Activated CD4-positive, alpha-beta T cell treated with anti-CD3 and anti-CD28 coated beads, Interleukin-2, amount 10 ng/mL, durations not matched to agents 24 days and 14 days (primary cell): ENCODE measurements at places on chromosomes 3 and 15. TPM values are rescaled to one million over a fixed set of nuclear protein-coding genes. Genes with fewer than 3 reads are reported as not detected.

DNA sequence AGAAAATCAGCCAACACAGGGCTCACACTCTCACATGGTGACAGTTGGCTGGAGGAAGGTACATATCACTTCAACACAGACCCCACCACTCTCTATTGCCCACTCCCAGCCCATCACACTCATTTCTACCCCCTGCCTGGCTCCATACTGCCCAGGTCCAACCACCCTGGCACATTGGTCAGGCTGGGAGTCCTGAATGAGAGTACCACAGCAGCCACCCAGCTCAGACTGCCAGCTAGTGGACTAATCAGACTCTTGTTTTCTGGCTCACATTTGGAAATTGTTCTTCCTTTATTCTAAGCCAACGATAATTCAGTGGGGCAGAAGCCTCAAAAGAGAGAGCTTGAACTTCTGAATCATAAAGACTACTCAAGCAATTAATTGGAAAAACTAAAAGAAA lies 20.0 kb downstream of the MRPL46 start:
- no peak overlapping the region for H3K27ac ChIP-seq
- peaks cover 3% of the 10 kb centered on the region for H3K4me1 ChIP-seq
- no peak for DNase-seq

- no peak overlapping the region for H3K27ac ChIP-seq
- H3K27me3 ChIP-seq: no peaks in the 10 kb centered on the region
- DNase-seq: no peak
- peaks cover 2% of the 10 kb centered on the region for H3K36me3 ChIP-seq
- H3K4me1 ChIP-seq: no peaks in the 10 kb centered on the region
Measured at GRCh38 chr3:129520960-129521359, 7.5 kb upstream of the RHO start.

DNA sequence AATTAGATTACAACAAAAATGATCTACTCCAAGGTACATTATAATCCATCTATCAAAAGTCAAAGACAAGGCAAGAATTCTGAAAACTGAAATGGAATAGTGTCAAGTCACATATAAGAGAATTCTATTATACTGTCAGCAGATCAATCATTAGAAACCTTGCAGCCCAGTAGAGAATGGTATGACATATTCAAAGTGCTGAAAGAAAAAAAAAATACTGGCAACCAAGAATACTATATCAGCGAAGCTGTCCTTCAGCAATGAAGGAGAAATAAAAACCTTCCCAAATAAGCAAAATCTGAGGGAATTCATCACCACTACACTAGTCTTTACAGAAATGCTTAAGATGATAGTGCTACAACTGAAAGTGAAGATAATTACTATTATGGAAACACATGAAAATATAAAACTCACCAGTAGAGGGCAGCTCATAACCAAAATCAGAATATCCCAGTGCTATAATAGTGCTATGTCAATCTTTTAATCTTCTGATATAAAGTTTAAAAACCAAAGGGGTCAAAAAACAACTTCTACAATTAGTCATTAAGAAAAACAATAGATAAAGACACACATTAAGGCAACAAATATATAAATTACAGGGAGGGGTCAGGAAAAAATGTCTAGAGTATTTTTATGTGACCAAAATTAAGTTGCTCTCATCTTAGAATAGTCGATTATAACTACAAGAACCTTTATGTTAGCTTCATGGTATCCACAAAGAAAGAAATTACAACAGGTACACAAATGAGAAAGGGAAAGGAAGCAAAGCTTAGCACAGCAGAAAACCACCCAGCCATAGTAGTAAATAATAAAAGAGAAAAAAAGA lies 190.7 kb upstream of the CNTN6 start:
- H3K27ac ChIP-seq: no peak overlapping the region
- no peaks in the 10 kb centered on the region for H3K36me3 ChIP-seq
- DNase-seq: no peak

DNA sequence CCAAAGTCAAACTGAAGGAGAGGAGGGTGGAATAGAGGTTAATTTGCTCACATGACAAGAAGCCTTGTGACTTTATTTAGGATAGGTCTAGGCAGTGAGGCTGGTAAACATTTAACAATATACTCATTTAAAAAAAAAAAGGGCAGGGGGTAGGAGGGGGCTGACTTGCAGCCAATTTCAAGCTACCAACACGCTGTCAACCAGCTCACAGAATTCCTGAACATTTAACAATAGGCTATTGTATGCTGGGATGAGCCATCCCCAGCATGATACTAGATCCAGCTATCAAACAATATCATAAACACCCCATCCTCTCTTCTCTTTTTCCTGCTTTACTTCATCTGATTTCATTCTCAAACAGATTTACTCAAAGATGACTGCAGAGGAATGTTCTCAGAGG lies 1096.3 kb upstream of the CFAP20DC start:
- no peak overlapping the region for H3K4me3 ChIP-seq
- peaks cover 5% of the 10 kb centered on the region for H3K4me1 ChIP-seq
- no peak overlapping the region for H3K27ac ChIP-seq
- H3K27me3 ChIP-seq: no peaks in the 10 kb centered on the region

GRCh38 chr15:67177752-67178151 lies 76.7 kb downstream of the AAGAB start:
- no peak overlapping the region for H3K4me3 ChIP-seq
- no peak for DNase-seq
- peaks cover 59% of the 10 kb centered on the region for H3K36me3 ChIP-seq
- peak overlapping the region; percentile 5 for H3K27ac ChIP-seq
- peaks cover 53% of the 10 kb centered on the region for H3K4me1 ChIP-seq
- no peaks in the 10 kb centered on the region for H3K27me3 ChIP-seq

GRCh38 chr15:50333229-50333628 lies 21.8 kb downstream of the GABPB1 start:
- no peak overlapping the region for H3K27ac ChIP-seq
- no peak for DNase-seq
- H3K4me1 ChIP-seq: peaks cover 26% of the 10 kb centered on the region
- H3K36me3 ChIP-seq: peaks cover 30% of the 10 kb centered on the region
- H3K27me3 ChIP-seq: no peaks in the 10 kb centered on the region

GRCh38 chr3:133695560-133696171 lies 33.9 kb upstream of the TOPBP1 start:
- H3K27me3 ChIP-seq: peaks cover 1% of the 10 kb centered on the region
- no peaks in the 10 kb centered on the region for H3K36me3 ChIP-seq
- H3K4me3 ChIP-seq: no peak overlapping the region
- no peak overlapping the region for H3K27ac ChIP-seq
- DNase-seq: no peak

DNA sequence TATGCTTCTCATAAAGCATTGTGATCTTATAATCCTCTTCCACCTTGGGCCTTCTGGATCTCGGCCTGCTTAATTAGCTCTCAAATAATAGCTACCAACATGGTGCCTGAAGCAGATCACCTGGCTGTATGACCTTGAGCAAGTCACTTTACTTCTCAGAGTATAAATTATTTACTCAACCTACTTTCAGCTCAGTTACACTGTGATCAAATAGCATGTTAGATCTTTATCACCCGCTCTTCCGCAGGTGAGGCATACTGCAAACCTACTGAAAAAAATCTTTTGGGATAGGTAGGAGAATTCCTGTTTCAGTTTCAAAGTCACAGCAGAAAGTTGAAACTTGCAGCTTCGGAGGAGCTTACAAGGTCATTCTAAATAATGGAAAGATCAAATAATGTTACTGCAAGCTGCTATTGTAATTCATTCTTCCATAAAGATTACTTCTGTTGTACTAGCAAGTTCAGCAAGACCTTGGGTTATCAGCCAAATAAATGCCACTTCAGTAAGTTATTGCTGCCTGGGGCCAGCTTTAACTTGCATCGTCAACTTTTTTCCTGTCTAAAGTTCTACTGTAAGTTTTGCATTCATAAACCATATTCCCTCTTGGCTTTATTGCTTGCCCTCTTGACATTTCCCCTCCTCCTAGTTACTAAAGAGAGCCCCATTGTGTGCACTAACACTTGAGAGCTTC lies 268.4 kb upstream of the ATP11B start:
- no peak overlapping the region for H3K27ac ChIP-seq
- H3K36me3 ChIP-seq: no peaks in the 10 kb centered on the region
- H3K4me3 ChIP-seq: no peak overlapping the region
- no peaks in the 10 kb centered on the region for H3K4me1 ChIP-seq
- H3K27me3 ChIP-seq: no peaks in the 10 kb centered on the region
- no peak for DNase-seq

- peaks cover 76% of the 10 kb centered on the region for H3K4me1 ChIP-seq
- H3K4me3 ChIP-seq: no peak overlapping the region
- peak overlapping the region; percentile 95 for H3K27ac ChIP-seq
- no peak for DNase-seq
Measured at GRCh38 chr3:50585919-50586762, 16.8 kb downstream of the HEMK1 start.

DNA sequence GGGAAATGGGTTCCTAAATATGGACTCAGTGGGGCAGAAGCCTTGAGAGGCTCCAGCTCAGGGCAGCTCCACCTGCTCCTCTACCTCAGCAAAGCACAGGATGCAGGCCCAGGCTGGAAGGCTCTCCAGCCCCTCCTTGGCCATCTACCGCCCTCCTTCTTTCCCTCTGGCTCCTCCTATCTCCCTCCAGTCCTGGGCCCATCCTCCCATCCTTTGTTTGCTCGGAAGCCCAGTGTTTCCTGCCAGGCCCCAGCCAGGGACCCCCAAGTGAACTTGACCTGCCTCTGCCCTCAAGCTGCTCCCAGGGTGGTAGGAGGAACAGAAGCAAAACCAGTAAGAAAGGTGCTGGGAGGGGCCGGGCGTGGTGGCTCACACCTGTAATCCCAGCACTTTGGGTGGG lies 20.1 kb downstream of the MAPKAPK3 start:
- peaks cover 54% of the 10 kb centered on the region for H3K36me3 ChIP-seq
- H3K4me1 ChIP-seq: peaks cover 56% of the 10 kb centered on the region
- H3K4me3 ChIP-seq: no peak overlapping the region

GRCh38 chr15:40064231-40064894 lies 25.4 kb upstream of the SRP14 start:
- H3K27me3 ChIP-seq: no peaks in the 10 kb centered on the region
- peaks cover 11% of the 10 kb centered on the region for H3K36me3 ChIP-seq
- no peak for DNase-seq

GRCh38 chr3:187982142-187982541 lies 171.8 kb upstream of the LPP start:
- H3K27ac ChIP-seq: no peak overlapping the region
- H3K36me3 ChIP-seq: peaks cover 3% of the 10 kb centered on the region
- DNase-seq: no peak
- no peak overlapping the region for H3K4me3 ChIP-seq

DNA sequence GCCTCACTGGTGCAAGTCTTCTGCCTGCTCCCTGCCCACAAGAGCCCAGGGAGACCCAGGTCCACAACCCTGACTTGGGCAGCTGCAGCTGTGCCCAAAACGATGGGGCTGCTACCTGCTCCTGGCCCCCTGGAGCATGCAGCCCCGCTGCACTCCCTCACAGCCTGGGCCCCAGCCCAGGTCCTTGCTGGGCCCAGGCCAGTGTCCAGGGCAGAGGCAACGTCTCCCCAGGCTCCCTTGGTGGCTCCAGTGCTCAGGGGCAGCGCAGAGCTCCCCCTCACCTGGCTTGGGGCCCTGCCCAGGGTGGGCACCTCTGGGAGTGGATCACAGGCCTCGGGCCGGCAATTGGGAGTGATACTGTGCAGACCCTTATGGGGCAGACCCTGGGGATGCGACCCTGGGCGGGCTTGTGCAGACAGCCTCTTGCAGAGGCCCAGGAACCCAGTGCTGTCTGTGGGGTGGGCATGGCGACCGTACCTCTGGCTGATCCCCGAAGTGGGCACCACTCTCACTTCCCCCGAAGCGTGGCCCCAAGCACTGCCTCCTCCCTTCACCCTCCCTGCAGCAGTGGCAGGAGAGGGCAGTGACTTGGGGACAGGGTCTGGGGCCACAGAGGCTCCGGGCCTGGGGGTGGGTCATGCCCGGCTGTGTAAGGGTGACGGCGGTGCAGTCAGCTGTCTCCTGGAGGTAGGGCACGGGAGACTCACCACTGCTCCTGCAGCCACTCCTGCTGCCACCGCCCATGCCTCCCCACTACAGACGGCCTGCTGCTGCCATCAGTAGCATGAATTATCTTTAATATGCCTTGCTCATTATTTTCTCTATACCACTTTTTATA lies 255.9 kb downstream of the DOCK3 start:
- H3K27ac ChIP-seq: no peak overlapping the region
- peaks cover 4% of the 10 kb centered on the region for H3K4me1 ChIP-seq
- peaks cover 1% of the 10 kb centered on the region for H3K27me3 ChIP-seq
- no peaks in the 10 kb centered on the region for H3K36me3 ChIP-seq

DNA sequence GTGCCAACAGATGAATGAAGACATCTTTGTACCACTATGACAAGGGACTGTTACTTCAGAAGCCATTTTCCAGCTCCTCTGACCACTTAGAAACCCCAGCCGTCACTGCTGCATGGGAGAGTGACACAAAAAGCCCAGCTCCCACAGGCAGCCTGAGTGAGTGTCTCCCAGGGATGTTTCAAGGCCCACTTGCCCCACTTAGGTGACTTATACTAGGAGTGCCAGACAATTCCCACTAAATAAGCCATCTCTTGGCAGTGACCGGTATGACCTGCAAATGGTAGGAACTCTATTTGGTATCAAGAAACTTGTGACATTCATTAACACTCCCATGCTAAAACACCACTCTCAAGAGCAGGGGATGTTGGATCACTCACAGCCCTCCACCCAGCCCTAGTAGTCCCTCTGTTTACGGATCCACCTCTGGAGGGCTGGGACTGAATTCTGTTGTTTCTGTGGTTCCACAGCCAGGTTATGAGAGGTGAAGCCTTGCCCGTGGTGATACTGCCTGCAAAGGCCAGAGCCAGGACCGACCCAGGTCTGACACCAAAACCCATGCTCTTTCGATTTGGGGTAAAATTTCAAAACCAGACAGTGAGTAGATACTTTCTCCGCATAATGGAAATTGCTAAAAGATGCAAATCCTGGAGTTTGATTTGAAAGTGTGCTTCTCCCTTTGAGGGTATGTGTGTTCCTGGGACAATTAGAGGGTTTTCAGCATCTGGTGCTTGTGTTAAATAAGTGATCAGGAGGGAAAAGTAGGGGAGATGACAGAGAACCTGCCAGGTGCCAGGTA lies 14.5 kb downstream of the RBP1 start:
- H3K4me3 ChIP-seq: no peak overlapping the region
- no peak overlapping the region for H3K27ac ChIP-seq
- no peaks in the 10 kb centered on the region for H3K27me3 ChIP-seq
- no peaks in the 10 kb centered on the region for H3K36me3 ChIP-seq
- DNase-seq: no peak
- no peaks in the 10 kb centered on the region for H3K4me1 ChIP-seq

- H3K4me1 ChIP-seq: peaks cover 5% of the 10 kb centered on the region
- peaks cover 2% of the 10 kb centered on the region for H3K27me3 ChIP-seq
- peak; percentile 74 for DNase-seq
- H3K4me3 ChIP-seq: no peak overlapping the region
- H3K27ac ChIP-seq: no peak overlapping the region
Measured at GRCh38 chr15:34109797-34110663, 8.1 kb downstream of the PGBD4 start.

- H3K27ac ChIP-seq: no peak overlapping the region
- H3K27me3 ChIP-seq: no peaks in the 10 kb centered on the region
- no peaks in the 10 kb centered on the region for H3K4me1 ChIP-seq
- H3K36me3 ChIP-seq: no peaks in the 10 kb centered on the region
- DNase-seq: no peak
Measured at GRCh38 chr3:102979191-102979590, 544.4 kb downstream of the ZPLD1 start.

Gene FGD5
- 0.14 TPM in 1 of 2 replicates, not detected in the other for total RNA-seq

Gene CELF6
- 0.19 and 0.21 TPM in 2 replicates for total RNA-seq

Gene ACTRT3
- 0.85 and 1.1 TPM in 2 replicates for total RNA-seq

Gene U2SURP
- 189 and 212 TPM in 2 replicates for total RNA-seq

Gene KCNAB1
- not detected in 2 replicates for total RNA-seq
